ELF-1 (cell line): ENCODE measurements at places on chromosomes 2 and 18.
A peak's percentile ranks its signal among the peaks of the same experiment; 100 is the strongest.

GRCh38 chr2:83972128-83972527 lies 487.0 kb downstream of the SUCLG1 start:
- no peak for DNase-seq

DNA sequence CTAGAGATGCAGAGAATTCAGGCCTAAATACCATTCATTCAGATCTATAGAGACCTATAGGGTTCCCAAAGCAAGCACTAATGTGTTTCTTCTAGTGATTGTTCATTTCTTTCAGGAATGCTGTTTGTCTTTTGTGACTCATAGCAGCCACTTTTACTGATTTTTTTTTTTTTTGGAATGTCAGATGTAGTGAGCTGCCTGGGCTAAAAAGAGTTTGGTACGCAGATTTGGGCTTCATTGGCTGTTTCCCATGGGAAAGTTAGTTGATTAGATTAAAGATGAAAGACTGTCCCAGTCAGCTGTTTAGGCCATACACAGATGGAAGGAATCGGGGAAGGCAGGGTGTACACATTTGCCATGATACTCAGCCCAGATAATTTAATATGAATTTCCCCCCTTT lies 87.6 kb downstream of the CDC42EP3 start:
- DNase-seq, result no peak

- peak; percentile 75 for DNase-seq
Observed at GRCh38 chr2:36650031-36650829, 46.3 kb upstream of the VIT start.

DNA sequence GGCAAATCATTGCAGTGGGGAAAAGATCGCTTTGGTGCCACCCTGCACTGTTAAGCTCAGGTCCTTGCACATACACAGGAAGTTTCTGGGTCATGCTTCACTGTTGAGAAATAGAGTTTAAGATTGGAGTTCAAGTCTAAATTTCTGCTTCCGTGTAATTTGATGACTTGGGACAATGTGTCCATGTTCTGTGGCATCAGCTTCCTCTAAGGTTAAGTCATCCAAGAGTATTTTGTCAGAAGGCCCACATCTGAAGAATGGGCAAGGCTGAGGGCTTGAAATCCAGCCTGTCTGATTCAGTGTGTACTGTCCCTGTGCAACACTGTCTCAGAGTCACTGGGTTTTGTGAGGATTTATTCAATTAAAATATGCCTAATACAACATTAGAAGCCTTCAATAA lies 880.7 kb downstream of the SUCLG1 start:
- DNase-seq, result no peak

- DNase-seq, result no peak
Observed at GRCh38 chr2:186059096-186059495, 320.5 kb downstream of the FSIP2 start.

DNA sequence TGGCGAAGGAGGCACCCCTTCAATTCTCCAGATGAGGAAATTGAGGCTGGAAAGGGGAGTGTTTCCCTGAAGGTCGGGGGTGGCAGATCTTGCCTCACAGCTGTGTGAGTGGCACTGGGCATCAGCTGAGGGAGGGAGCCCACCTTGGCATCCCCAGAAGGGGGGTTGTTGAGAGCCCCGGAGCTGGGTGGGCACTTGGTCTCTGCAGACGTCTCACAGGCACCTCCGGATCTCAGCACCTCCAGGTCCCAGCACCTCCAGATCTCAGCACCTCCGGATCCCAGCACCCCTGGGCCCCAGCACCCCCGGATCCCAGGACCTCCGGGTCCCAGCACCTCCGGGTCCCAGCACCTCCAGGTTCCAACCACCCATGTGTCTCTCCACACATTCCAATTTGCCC lies 137.9 kb downstream of the NFATC1 start:
- no peak for DNase-seq

GRCh38 chr18:2302628-2303516 lies 268.4 kb downstream of the METTL4 start:
- DNase-seq, result peak; percentile 74

DNA sequence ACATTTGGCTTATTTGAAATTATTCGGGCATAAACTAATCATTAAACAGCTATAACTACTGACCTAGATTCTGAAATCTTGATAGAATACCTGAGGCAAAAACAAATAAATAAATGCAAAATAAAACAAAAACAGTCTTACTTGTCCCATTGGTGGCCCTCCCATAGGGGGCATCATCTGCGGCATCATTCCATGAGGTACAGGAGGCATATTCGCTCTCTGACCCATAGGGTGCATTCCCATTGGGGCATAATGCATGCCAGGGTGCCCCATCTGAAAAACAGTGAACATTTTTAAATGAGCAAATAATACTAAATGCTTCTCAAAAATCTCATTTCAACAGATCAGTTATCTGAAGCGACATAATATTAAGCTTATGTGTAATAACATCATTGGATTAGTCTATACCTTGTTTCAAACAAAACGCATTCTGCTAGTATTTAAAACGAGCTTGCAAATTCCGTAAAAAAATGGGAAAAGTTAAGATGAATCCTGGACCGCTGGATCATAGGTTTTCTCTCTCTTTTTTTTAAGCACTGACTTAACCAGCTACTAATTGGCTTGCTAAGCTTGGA lies 1.3 kb downstream of the PRPF40A start:
- no peak for DNase-seq

DNA sequence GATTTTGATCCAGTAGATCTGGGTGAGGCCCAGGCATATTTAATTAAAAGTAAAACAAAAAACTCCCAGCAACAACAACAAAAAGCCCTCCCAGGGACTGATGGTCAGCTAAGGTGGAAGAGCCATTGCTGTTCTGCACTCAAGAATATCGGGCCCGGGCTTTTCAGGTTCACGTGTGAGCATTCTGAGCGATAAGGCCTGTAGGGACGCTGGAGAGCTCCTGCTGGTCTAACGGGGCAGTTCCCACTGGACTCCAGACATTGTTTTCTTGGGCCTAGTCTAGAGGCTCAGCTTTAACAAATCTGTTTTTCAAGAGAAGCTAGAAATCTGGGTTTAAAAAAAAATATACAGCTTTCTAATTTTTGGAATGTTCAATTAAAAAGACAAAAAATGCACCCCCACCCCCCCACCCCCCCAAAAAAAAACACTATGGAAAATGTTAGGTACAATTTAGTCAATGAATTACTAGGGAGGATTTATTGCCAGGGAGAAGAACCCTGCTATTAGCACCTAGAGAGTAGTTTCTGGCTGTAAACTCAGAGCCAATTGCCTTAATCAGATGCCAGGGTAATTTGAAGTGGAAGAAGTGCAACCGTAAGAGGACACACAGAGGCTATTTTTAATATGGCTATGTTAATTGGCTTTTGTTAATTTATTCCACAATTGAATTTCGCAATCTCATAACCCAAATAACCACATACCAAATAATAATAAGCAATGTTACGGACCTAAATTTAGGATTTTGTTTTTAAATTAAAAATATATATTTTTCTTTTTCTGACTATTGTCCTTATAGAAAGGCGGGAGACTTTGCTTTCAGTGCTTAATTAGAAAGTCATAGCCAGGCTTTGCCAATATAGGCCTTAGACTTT lies 78.9 kb downstream of the MAP4K4 start:
- DNase-seq, result peak; percentile 40

GRCh38 chr2:143433251-143433650 lies 304.0 kb downstream of the ARHGAP15 start:
- DNase-seq, result no peak

GRCh38 chr2:235467588-235467987 lies 26.3 kb upstream of the AGAP1 start:
- no peak for DNase-seq

GRCh38 chr2:117953231-117953630 lies 60.6 kb downstream of the CCDC93 start:
- DNase-seq, result no peak

GRCh38 chr18:56517196-56517595 lies 121.2 kb downstream of the TXNL1 start:
- no peak for DNase-seq

- DNase-seq, result peak; percentile 16
Observed at GRCh38 chr2:86396291-86396785, 44.8 kb upstream of the KDM3A start.

DNA sequence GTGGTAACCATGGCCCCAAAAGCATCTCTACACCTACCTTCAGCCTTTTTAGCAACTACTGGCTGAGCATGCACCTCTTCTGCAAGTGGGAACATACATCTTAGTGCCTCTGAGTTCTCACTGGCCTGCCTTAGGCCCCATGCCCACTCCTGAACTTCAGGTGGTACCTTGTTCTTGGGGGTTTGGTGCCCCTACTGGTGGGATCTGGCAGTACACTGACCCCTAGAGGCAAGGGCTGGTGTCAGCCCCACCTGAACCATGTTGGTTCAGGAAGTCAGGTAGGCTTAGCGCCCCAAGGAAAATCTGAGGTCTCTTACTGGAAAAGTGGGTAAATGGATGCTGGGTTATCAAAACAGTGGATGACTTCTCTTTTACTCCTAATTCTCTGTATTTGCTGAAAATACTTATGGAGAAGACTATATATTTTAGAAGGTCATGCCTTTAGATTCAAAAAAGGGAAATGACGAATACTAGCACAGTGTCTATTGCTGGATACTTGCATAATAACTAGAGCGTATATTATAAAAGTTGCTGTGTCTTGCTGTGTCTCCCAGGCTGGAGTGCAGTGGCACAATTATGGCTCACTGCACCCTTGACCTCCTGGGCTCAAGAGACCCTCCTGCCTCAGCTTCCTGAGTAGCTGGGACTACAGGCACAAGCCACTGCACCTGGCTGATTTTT lies 84.6 kb downstream of the RAB31 start:
- peak; percentile 70 for DNase-seq

GRCh38 chr18:35019933-35020332 lies 21.3 kb upstream of the MAPRE2 start:
- DNase-seq, result no peak

DNA sequence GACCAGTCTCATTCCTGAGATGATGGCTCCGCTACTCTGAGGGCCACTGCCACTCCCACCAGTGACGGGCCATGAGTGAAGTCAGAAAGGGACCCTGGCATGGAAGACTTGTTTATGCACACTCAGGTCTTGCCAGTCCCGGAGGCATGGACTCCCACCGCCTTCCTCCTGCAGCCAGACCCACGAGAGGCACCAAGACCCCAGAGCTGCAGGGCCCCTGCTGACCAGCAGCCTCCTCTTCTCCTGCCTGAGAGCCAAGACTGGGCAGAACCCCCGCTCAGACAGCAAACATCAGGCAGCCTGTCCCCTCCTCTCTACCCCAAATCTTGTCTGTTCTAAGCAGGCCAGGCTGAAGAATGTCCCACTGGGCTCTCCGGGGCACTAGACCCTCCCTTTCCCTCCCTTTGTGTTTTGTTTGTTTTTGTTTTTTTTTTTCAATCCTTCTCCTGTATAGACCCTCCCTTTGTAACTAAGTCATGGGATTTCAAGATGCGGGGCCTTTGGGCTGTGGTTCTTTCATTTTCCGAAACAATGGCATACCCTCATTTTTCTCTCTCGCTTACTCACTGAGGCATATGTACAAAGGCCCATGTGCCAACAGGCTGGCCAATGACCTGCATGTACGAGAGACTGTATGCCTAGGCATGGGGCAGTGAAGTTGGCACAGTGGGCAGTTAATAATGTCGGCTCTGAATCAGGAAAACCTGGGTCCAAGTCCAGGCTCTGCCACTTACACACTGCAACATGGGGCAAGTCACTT lies 24.3 kb upstream of the MAPRE3 start:
- DNase-seq, result no peak

GRCh38 chr2:216689397-216689796 lies 6.0 kb downstream of the IGFBP5 start:
- no peak for DNase-seq

DNA sequence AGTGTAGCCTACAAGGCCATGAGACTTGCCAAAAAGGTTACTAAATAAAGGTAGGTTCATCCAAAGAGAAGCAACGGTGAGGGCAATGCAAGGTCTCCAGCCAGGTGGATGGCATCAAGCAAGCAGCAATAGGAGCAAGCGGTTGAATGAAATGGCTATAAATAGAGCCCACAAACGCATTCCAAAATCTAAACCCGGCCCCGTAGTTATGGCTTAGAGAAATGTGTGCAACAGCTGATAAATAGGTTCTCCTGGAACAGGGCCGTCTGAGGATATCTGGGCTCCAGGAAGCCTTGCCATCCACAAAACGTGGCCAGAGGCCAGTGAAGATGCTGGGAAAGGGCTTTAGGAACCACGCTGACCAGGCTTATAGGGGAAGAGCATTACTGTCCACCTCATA lies 146.1 kb upstream of the PID1 start:
- no peak for DNase-seq

GRCh38 chr2:150459281-150459680 lies 28.2 kb downstream of the RND3 start:
- no peak for DNase-seq

GRCh38 chr18:32831781-32832180 lies 59.0 kb upstream of the KLHL14 start:
- DNase-seq, result no peak

- no peak for DNase-seq
Observed at GRCh38 chr18:11548396-11548795, 61.0 kb upstream of the SLC35G4 start.

DNA sequence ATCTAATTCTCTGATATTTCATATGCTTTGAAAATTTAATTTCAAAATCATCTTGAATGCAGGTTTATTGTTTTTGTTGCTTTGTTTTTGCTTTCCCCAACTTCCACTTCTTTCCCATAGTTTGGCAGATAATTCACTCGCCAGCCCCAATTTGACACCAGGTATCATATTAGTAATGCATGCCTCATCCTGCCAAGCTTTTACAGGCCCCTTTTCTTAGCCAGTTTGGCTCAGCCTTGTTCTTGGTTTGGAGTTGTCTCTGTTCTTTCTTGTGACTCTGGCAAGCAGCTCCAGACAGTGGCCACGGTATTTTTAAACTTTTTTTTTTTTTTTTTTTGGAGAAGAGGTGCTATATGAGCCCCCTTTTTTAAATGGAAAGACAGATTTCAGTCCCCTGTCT lies 65.3 kb downstream of the PMS1 start:
- no peak for DNase-seq

DNA sequence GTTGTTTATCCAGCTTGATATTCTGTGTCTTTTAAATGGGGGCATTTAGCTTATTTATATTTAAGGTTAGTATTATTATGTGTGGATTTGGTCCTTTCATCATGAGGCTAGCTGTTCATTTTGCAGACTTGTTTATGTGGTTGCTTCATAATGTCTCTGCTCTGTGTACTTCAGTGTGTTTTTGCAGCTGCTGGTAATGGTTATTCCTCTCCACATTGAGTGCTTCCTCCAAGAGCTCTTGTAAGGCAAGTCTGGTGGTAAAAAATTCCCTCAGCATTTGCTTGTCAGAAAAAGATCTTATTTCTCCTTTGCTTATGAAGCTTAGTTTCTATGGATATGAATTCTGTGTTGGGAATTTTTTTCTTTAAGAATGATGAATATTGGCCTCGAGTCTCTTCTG lies 47.8 kb upstream of the NT5C1B start:
- DNase-seq, result no peak

DNA sequence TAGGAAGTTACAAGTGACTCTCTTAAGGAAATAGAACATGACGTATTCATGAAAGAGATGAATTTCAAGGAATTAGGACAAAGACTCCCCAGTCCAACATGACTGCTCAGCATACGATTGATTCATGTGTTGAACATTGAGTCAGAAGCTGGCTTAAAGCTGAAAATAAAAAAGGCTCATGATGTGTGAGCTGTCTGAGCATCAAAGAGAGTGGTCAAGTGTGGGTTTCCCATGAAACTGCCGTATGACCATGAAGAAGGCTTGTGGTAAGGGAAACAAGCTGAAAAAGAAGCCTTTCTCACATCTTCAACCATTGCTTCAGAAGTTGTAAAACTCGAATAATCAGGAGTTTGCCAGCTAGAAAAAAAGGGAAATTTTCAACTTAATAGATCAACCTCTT lies 201.9 kb upstream of the APCDD1 start:
- no peak for DNase-seq
